ENCODE measurements at places on chromosomes 2 and 18. TPM values are rescaled to one million over a fixed set of nuclear protein-coding genes. Genes with fewer than 3 reads are reported as not detected.
A peak's percentile ranks its signal among the peaks of the same experiment; 100 is the strongest.

DNA sequence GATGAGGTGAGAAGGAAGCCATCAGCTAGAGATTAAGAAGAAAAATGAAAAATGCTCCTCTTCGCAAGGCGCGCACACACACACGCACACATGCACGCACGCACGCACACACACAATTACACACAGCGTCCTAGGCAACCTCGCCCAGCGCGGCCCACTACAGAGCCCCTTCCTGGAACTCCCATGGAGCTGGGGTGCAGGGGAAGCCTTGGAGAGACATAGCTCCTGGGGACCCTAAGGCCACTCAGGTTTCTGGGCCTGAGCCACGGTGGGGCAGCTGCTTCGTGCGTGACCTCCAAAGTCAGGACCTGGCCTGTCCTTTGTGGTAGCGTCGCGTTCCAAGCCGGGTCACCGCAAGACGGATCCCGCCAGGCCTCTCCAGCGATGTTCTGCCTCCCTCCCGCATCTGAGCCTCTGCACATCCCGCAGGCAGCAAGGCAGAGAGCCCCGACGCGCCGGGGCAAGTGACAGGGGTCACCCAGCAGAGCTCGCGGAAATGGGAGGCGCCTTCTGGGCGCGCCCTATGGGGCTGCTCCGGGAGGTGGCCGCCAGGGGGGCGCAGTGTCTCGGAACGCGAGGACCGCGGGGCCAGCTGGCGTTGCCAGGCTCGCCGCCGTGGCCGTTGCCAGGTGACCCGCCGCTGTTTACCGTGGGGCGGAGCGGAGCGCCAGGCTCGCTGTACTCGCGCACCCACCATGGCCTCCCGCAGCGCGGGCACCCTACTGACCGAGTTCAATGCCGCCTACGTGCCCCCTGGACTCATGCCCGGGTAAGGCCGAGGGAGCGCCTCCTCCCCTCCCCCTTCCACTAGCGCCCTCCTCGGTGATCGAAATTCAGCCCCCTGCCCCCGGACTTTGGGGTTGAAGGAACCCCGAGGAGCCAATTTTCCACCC, 79.0 kb downstream of the CIB4 start:
- H3K27ac ChIP-seq = no peak overlapping the region
- H3K4me3 ChIP-seq = no peak overlapping the region
- peak; percentile 53 for DNase-seq
- peaks cover 5% of the 10 kb centered on the region for H3K4me1 ChIP-seq

PAX8 gene
- not detected for total RNA-seq

GRCh38 chr2:162403884-162404283, 60.0 kb downstream of the GCA start:
- no peaks in the 10 kb centered on the region for H3K4me1 ChIP-seq
- no peaks in the 10 kb centered on the region for H3K36me3 ChIP-seq
- DNase-seq = no peak
- H3K4me3 ChIP-seq = no peak overlapping the region
- no peaks in the 10 kb centered on the region for H3K27me3 ChIP-seq
- H3K27ac ChIP-seq = no peak overlapping the region

FBLN7 gene
- 8.4 TPM for total RNA-seq

GRCh38 chr2:223989206-223989855, 32.1 kb downstream of the MRPL44 start:
- no peaks in the 10 kb centered on the region for H3K27me3 ChIP-seq
- H3K36me3 ChIP-seq = peaks cover 100% of the 10 kb centered on the region
- no peaks in the 10 kb centered on the region for H3K4me1 ChIP-seq
- no peak overlapping the region for H3K27ac ChIP-seq
- DNase-seq = no peak

DNA sequence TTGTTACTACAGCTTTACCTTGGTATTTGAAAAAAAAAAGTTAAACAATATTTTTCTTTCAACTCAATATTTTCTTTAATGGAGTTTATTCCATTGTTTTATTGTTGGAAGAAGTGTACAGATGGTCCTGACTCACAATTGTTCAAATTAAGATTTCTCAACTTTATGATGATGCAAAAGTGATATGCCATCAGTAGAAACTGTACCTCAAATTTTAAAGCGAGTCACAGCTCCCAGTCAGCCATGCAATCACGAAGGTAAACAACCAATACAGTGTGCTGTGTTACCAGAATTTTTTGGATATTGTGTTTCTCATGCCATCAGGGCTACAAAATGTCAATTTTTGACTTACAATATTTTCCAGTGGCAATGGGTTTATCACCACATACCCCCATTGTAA, 54.0 kb upstream of the COL5A2 start:
- no peaks in the 10 kb centered on the region for H3K27me3 ChIP-seq
- no peak overlapping the region for H3K27ac ChIP-seq
- H3K4me3 ChIP-seq = no peak overlapping the region
- H3K36me3 ChIP-seq = no peaks in the 10 kb centered on the region
- H3K4me1 ChIP-seq = no peaks in the 10 kb centered on the region

DNA sequence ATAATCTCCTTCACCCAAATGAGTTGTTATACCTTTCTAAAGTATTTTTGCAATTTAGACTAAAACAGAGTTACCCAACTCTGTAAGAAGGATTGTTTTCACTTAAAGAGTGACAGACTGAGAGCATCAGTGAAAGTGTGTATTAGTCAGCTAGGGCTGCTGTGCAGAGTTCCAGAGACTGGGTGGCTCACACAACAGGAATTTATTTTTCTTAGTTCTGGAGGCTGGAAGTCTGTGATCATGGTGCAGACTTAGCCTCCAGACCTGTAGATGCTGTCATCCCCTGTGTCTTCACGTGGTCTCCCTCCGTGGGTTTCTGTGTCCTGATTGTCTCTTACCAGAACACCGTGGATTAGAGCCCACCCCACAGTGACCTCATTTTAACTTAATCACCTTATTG, 40.0 kb downstream of the BCL2L11 start:
- no peak overlapping the region for H3K4me3 ChIP-seq
- no peaks in the 10 kb centered on the region for H3K27me3 ChIP-seq
- peaks cover 19% of the 10 kb centered on the region for H3K36me3 ChIP-seq
- no peak overlapping the region for H3K27ac ChIP-seq
- peaks cover 17% of the 10 kb centered on the region for H3K4me1 ChIP-seq

GRCh38 chr2:74070991-74071390, 76.7 kb downstream of the BOLA3 start:
- DNase-seq = no peak
- peaks cover 27% of the 10 kb centered on the region for H3K36me3 ChIP-seq
- H3K4me1 ChIP-seq = no peaks in the 10 kb centered on the region

SMYD1 gene
- total RNA-seq = not detected

- no peaks in the 10 kb centered on the region for H3K4me1 ChIP-seq
- no peaks in the 10 kb centered on the region for H3K36me3 ChIP-seq
- H3K4me3 ChIP-seq = no peak overlapping the region
- no peak for DNase-seq
Measured at GRCh38 chr2:767440-767839, 90.2 kb upstream of the TMEM18 start.

GRCh38 chr18:857986-858385, 45.9 kb upstream of the YES1 start:
- H3K36me3 ChIP-seq = no peaks in the 10 kb centered on the region
- no peak overlapping the region for H3K4me3 ChIP-seq
- H3K27ac ChIP-seq = no peak overlapping the region
- H3K27me3 ChIP-seq = no peaks in the 10 kb centered on the region
- DNase-seq = no peak

- DNase-seq = no peak
- no peaks in the 10 kb centered on the region for H3K27me3 ChIP-seq
- peaks cover 52% of the 10 kb centered on the region for H3K4me1 ChIP-seq
- no peak overlapping the region for H3K4me3 ChIP-seq
- H3K36me3 ChIP-seq = peaks cover 54% of the 10 kb centered on the region
Measured at GRCh38 chr18:28086670-28087552, 90.0 kb downstream of the CDH2 start.

GRCh38 chr18:71136487-71136886, 847.6 kb downstream of the SOCS6 start:
- no peak overlapping the region for H3K4me3 ChIP-seq
- no peaks in the 10 kb centered on the region for H3K36me3 ChIP-seq
- no peaks in the 10 kb centered on the region for H3K4me1 ChIP-seq
- no peaks in the 10 kb centered on the region for H3K27me3 ChIP-seq
